ENCODE measurements at places on chromosomes 16 and 17.

DNA sequence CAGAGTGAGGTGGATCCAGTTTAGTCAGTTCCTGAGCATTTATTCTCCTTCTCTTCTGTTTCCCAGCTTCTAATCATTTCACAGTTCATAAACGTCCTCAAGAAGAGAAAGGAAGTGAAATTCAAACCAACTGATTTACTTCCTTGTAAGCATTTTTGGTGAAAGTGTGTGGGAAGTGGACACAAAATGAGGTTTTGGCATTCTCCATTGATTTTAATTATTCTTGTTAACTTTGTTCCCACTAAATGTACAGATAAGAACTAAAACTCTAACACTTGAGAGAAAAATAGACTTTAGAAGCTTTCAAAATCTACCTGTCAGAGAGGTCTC, 42.7 kb upstream of the CORO6 start:
- peak overlapping the region; percentile 77 for H3K27ac ChIP-seq
- peaks cover 50% of the 10 kb centered on the region for H3K36me3 ChIP-seq
- no peaks in the 10 kb centered on the region for H3K27me3 ChIP-seq

DNA sequence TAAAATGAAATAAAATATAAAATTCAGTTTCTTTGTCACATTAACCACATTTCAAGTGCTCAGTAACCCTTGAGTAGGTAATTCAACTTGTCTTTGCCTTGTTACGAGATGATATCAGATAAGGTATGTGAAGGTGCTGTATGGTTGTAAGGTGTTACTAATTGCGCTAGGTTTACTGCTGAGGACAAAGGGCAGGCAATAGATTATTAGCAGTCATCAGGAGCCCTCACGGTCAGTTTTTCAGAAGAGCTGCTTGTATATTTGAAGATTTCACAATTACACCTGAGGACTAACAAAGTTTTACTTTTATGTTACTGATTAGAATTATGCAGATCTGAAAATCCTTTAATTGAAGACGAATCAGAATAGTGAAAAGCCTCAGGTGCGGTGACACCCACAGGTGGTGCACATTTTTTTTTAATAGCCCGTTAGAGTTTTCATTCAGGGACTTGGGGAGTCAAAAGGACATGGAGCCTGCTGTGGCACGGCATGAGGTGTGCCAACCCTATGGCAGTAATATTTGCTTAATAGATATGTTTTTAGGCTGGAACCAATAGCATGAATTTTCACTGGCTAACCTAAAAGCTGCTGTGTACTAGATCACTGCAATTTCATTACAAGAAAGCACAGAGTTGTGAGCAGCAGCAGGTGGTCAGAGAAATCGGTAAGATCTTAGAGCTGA, 16.4 kb downstream of the NDEL1 start:
- no peaks in the 10 kb centered on the region for H3K27me3 ChIP-seq
- H3K36me3 ChIP-seq, result peaks cover 67% of the 10 kb centered on the region
- DNase-seq, result no peak
- no peak overlapping the region for H3K27ac ChIP-seq
- no peak overlapping the region for H3K4me3 ChIP-seq
- peaks cover 12% of the 10 kb centered on the region for H3K4me1 ChIP-seq

GRCh38 chr17:4777969-4778760, 6.5 kb downstream of the TM4SF5 start:
- H3K36me3 ChIP-seq, result no peaks in the 10 kb centered on the region
- no peak overlapping the region for H3K4me3 ChIP-seq

DNA sequence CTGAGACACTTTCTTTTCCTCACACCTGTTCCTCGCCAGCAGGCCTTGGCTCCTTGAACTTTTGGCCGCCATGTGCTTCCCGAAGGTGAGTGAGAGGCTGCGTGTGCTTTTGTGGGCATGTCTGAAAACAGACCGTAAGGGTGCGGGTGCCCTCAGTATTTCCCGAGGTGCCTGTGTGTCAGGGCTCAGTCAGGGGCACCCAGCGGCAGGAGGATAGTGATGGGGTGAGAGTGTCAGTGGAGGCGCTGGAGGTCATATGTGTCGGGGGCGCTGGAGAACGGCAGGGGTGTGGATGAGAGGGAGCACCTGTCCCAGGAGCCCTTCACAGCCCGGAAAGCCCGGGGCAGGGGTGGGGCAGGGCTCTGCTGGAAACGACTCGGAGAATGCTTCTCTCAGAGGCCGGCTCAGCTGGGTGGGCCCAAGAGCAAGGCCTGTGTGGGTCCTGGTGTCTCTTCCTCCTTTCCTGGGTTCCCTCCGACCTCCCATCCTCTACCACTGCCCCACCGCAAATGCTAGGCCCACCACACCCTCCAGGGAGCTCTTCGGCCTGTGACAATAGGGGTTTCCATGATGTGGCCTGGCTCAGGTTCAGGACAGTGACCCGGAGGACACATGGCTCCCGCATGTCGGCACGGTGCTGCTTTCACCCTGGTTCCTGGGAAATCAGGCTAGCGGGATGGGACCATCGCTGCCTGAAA, 451 bp downstream of the IL32 start:
- DNase-seq, result peak; percentile 66
- H3K4me3 ChIP-seq, result peak overlapping the region; percentile 99
- peak overlapping the region; percentile 99 for H3K27ac ChIP-seq
- H3K4me1 ChIP-seq, result peaks cover 45% of the 10 kb centered on the region
- peaks cover 48% of the 10 kb centered on the region for H3K36me3 ChIP-seq

GRCh38 chr17:18021372-18021771, 17.6 kb downstream of the ATPAF2 start:
- no peak for DNase-seq
- H3K27ac ChIP-seq, result no peak overlapping the region
- H3K36me3 ChIP-seq, result peaks cover 12% of the 10 kb centered on the region
- H3K4me3 ChIP-seq, result no peak overlapping the region

GRCh38 chr17:50260501-50260911, 13.8 kb upstream of the TMEM92 start:
- H3K36me3 ChIP-seq, result no peaks in the 10 kb centered on the region
- peaks cover 13% of the 10 kb centered on the region for H3K27me3 ChIP-seq
- H3K27ac ChIP-seq, result no peak overlapping the region
- no peak for DNase-seq

DNA sequence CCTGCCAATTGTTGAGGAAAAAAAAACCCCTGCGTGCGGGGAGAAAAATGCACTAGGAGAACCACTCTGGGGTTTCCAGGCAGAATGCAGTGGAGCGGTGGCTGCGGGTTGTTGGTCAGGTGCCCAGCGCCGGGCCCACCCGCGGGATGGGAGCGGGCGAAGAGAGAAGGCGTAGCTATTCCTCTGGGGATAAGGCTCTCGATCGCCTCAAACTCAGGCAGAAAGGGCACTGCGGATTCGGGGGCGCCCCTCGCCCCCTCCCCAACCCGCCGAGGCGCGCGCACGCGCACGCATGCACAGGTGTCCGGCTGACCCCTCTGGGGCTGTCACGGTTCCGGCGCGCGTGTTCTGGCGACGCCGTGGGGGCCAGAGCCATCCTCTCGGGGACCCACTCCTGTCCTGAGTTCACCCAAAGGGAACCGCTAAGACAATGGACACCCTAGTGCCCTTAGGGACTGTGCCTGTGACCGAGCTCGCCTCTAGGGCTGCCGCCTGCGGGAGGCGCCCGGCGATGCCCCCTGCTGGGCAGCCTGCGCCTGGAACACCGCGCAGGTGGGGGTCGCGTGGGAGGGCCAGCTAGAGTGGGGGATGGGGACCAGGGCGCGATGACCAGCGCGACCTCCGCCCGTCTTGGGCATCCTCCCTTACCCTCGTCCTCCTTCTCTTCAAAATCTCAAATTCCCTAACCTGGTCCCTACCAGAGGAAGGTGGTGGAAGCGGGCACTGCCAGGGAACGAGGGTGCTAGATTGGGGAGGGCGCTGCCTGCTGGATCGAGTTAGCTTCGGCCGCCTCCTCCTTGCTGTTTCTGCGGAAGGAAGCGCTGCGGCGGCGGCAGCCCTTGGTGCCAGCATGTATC, 14.4 kb upstream of the CBX8 start:
- peak overlapping the region; percentile 62 for H3K27ac ChIP-seq
- H3K4me3 ChIP-seq, result peak overlapping the region; percentile 57
- H3K36me3 ChIP-seq, result no peaks in the 10 kb centered on the region
- peak; percentile 80 for DNase-seq
- H3K4me1 ChIP-seq, result peaks cover 25% of the 10 kb centered on the region
